ENCODE measurements at places on chromosomes 1 and 21.

- DNase-seq, result no peak
These were observed 216.7 kb upstream of the HOOK1 start for GRCh38 chr1:59598120-59598440.

GRCh38 chr1:113903501-113904292 is 902 bp downstream of the AP4B1 start:
- peak; percentile 38 for DNase-seq

- no peak for DNase-seq
These were observed 84.4 kb downstream of the SGIP1 start for GRCh38 chr1:66618390-66618789.

GRCh38 chr1:33331444-33332356 is 10.8 kb upstream of the A3GALT2 start:
- no peak for DNase-seq

DNA sequence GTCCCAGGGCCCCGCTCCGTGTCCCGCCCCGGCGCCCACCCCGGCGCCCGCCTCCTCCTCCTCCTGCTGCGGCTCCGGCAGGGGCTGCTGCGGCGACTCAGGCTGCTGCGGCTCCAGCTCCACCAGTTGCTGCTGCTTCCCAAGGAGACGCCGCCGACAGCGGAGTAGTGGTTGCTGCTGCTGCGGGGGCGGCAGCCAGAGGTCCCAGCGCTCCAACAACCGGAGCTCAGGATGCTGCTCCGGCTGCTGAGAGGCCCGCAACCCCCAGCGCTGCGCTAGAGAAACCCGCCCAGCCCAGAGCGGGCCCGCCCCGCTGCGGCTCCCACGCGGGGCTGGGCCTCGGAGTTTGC is 1.1 kb downstream of the CRCT1 start:
- DNase-seq, result no peak

DNA sequence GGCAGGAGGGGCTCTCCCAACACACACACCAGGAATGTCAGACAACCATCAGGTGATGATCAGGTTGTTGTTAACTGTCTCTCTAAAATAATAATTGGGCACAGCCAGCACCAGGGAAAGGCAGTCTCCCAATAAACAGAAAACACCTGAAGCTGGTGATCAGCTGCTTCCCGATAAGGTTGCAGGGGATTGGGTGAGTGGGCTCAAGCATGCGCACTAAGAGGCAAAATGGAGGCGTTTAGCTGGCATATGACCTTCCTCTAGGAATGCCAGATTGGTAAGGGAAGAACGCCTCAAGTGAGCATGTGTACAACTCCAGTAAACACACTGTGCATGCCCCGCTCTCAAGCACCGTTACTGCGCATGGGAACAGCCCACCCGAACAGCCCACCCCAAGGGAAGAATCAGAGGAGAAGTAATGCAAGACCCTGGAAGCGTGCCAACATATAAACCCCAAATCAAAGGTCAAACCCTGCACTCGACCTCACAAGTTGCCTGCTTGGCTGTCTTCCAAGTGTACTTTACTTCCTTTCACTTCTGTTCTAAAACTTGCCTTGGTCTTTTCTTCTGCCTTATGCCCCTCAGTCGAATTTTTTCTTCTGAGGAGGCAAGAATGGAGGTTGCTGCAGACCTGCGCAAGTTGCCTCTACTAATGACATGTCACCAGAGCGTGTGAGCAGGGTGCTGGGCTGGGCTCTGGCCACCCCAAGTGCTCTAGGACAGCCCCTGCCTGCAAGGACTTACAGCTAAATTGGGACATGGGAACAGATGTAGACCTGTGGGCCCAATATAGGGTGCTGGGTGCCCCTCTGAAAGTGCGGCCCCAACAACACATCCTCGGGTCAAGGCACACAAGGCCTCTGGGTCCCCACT is 200.8 kb downstream of the RHOU start:
- DNase-seq, result no peak

DNA sequence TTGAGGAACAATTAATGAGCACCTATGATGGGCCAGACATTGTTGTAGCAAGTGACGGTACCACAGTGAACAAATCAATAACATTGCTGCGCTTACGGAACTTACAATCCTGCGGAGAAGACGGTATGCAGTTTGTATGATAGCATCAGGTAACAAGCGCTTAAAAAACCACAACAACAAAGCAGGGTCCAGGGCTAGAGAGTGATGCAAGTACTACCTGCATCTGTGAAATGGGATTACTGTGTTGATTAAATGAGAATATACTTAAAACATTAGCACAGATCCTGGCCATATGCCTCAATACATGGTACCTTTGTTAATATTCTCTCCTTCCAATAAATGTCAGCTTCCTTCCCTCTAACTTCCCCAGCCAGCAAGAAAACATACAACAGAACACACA is 110.6 kb upstream of the ADAR start:
- no peak for DNase-seq

DNA sequence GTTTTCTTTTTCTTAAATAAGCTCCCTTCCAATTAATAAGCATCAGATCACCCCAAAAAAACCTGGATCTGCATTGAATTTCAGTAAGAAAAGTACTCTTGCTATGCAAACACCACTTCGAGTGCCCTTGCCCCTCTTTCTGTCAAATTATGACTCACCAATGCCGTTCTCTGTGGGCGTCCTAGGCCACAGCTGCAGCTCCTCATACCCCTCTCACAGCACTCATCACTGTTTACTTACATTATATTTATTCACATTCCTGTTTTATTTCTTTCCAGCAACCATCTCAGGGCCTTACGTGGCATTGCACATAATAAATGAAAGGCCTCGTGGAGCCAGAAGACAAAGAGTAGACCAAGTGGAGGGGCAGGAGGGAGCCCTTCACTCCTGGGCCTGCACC is 99.1 kb upstream of the CTTNBP2NL start:
- peak; percentile 53 for DNase-seq

- peak; percentile 82 for DNase-seq
These were observed 105.3 kb upstream of the SERBP1 start for GRCh38 chr1:67535474-67535873.

GRCh38 chr1:157410457-157410856 is 141.9 kb downstream of the FCRL5 start:
- no peak for DNase-seq

DNA sequence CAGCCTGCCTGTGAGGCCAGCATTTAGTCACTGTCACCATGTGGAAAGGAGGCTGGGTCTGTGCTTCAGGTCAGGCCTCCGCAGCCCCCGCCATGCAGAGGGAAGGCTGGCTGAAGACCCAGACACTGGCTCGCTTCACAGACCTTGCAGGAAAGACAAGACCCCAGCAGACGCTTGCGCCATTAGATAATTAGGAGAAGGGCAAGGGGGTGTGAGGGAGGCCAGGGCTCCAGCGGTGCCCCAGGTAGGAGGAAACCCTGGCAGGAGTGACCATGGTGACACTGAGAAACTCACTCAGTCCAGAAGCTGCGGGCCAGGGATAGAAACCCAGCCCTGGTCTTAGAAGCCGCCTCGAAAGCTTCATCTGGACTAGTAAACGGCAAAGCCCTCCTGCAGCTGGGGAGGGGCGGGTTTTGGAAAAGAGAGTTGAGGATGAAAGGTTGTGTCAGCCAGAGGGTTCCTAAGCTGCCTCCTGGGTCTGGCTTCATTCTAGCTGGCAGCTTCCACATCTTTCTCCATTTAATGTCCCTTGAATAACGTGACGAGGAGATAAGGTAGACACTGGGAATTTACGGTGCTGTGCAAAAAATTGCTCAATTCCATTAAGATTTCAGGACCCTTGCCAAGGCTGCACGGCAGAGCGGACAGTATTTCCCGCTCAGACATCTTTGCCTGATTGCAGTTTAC is 294.1 kb upstream of the VAMP3 start:
- DNase-seq, result no peak

DNA sequence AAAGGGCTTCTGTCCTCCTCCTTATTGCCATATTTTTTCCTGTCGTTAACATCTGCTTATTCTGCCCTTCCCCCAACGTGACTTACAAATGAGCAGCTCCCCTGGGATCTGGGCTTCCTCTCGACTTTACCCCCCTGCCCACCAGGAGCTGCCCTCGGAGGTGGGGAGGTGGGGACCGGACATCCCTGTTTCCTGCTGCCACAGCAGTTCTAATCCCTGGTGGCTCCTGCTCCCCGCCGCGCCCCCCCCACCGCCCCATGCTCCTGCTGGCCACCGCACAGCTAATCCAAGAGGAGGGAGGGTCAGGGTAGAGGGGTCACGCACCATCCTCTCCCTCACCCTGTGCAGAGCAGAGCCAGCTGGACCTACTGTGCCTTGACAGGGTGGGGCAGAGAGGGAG is 4.4 kb upstream of the SLC27A3 start:
- peak; percentile 25 for DNase-seq

- DNase-seq, result no peak
These were observed 6.0 kb downstream of the NFIA start for GRCh38 chr1:61088163-61088974.

- DNase-seq, result no peak
These were observed 57.1 kb upstream of the SLFNL1 start for GRCh38 chr1:41078616-41079015.

GRCh38 chr1:109267743-109268300 is 15.1 kb downstream of the PSRC1 start:
- DNase-seq, result no peak

DNA sequence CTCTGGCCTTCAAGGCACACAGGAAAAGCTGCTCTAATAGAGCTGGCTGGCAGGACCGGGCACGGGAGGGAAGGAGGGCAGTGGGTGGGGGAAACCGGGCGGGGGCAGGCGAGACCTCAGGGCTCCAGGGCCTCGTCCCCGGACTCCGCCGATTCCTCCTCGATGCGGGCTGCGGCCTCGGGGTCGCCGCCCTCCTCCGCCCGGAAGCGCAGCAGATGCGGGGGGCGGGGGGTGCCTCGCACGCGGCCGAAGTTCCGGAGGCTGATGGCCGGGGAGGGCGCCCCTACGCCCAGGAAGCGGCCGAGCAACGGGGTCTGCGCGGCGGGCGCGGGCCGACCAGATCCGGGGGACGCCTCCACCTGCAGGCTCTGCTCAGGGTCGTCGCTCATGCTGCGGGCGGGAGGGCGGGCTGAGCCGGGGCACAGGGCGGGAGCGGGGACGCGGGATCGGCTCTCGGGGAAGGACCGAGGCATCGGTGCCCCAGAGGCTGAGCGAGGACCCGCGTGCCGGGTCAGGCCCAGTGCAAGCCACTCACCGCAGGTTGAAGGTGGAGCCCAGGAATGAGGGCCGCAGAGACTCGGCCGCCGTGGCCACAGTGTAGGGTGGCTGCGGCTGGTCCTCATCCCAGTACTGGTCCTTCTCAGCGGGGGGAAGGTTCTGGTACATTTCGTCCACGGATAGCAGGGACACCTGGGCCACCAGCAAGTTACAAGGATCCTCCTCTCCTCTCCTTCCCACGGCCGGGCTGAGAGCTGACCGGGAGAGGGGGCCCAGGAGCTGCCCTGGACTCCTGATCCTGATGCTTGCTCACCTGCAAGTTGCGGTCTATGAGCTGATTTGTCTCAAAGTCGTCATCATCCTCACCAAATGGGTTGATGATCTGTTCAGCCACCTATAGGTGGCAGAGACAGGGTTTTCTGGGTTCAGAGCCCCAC is 3.6 kb downstream of the BEST4 start:
- peak; percentile 52 for DNase-seq

DNA sequence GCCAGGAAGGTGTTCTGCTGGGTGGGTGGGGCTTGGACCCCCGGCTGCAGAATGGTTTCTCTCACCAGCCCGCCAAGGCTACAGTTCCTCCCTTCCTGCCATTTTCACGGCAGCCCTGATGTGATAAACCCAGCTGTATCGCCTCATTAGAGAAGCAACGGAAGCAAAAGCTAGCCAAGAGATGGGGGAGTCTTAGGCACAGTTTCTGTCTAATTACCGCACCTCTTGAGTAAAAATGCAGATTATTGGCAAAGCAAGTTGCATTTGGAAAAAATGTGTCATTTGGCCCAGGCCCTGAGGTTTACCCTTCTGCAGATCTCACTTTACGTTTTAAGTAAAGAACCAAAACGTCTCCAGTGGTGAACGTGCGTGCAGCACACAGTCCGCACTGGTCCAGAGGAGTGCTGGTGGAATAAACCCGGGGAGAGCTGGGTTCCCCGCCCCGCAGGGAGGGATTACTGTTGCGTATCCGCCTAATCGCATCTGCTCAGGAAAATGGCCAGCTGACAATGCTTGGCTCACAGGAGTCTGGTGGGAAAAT is 109.9 kb downstream of the GALNT2 start:
- peak; percentile 92 for DNase-seq

DNA sequence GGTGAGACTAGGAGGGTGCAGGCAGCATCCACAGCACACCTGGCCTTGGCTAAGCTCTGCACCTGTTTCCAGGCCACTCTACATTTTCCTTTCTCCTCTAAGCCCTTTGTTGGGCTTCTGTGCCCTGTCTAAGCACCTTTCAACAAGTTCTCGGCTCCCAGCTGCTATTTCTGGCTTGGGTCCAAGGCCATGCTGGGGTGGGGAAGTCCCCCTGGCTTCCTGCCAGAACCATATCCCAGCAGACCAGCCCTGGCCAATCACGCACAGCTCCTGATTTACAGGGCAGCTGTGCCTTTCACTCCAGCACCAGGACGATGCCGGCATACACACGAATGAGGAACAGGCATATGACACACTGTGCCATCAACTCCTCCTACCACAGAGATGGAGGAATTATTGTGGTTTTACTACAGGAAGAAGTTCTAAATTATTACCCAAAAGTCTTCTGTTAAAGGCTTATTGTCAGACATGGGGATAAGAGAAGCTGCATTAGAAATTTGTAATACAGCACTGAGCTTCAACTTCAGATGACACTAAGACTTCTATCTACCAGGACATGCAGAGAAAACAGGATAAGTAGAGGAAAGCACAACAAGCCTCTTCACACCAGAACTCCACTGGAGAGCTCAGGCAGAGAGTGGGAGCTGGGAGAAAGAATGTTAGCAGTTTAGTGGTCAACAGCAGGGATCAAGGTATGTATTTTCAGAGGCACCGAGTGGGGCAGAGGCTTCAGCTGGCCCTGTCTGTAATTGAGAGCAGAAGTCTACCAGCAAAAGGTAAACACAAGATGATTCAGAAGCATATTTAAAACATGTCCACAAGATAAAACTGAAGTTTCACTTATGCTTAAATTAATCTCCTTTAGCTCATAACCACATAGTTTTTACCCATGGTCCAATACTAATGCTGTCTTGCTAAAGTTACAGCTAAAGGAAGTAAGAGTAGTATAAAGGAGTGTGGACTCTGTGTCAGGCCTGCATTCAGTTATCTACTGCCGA is 37.4 kb downstream of the TRIT1 start:
- peak; percentile 96 for DNase-seq

- no peak for DNase-seq
These were observed 37.9 kb upstream of the RC3H1 start for GRCh38 chr1:174060090-174060489.

- no peak for DNase-seq
These were observed 7.8 kb downstream of the NUAK2 start for GRCh38 chr1:205313563-205314308.

DNA sequence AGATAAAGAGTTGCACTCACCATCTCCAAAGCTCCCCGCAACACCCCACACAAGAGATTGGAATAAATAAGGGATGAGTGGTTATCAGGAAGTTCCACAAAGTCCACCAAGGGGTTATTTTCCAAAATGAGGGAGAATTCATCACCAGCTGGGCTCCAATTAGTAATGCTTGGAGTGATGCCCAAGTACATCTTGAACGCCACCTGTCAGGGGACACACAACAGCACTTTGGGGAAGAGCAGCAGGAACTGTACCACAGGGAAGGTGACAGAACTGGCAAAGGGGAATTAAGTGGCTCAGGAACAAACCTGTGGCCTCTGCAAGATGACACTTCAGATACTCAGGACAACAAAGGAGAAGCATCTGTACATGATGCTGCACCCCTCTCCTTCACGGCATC is 11.5 kb downstream of the TRAPPC3 start:
- peak; percentile 51 for DNase-seq

GRCh38 chr1:27755865-27756264 is 17.2 kb upstream of the STX12 start:
- no peak for DNase-seq

GRCh38 chr1:209202830-209203532 is 380.5 kb upstream of the CAMK1G start:
- peak; percentile 79 for DNase-seq

- no peak for DNase-seq
These were observed 42.4 kb downstream of the C1orf87 start for GRCh38 chr1:60031146-60031545.
